ENCODE measurements at places on chromosomes 16 and 17. TPM values are rescaled to one million over a fixed set of nuclear protein-coding genes. Genes with fewer than 3 reads are reported as not detected.
A peak's percentile ranks its signal among the peaks of the same experiment; 100 is the strongest.

- no peak for DNase-seq
- H3K4me3 ChIP-seq = no peak overlapping the region
- no peaks in the 10 kb centered on the region for H3K27me3 ChIP-seq
- no peaks in the 10 kb centered on the region for H3K4me1 ChIP-seq
Measured at GRCh38 chr16:6252541-6252940, 1080.1 kb upstream of the RBFOX1 start.

DNA sequence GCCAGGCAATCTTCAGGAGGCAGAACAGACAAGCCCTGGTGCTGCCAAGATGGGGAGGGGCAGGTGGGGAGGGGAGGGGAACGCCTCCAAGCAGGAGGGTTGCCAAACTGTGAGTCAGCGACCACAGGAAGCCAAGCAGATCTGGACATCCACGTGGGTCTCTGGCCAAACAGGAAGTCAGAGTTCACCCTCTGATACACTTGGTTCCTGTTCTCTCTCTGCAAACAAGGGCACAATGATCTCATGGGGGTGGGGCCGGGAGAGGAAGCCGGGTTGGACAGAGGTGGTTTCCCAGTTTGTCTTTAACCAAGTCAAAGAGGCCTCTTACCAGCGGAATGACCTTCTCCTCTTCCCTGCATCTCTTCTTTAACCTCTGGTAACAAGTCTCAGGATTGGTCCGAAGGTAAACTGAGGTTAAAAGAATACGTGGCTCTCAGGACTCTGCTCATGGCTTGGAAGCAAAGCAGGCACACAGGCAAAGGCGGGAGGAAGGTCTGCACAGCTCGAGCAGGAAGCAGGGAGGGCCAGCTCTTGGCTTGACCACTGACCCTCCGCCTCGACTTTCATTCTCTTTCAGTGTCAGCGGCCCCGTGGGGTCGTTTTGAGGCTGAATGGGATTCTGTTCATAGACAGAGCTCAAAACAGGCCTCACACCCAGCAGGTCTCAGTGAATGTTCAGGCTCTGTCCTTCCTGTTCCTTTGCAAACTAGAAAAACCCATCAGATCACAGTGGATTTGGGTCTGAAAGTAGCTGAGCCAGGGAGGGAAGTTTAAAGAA, 32.9 kb downstream of the TK2 start:
- H3K4me1 ChIP-seq = peaks cover 15% of the 10 kb centered on the region
- no peaks in the 10 kb centered on the region for H3K27me3 ChIP-seq
- DNase-seq = peak; percentile 94
- no peaks in the 10 kb centered on the region for H3K36me3 ChIP-seq
- no peak overlapping the region for H3K4me3 ChIP-seq
- peak overlapping the region; percentile 99 for H3K27ac ChIP-seq

DNA sequence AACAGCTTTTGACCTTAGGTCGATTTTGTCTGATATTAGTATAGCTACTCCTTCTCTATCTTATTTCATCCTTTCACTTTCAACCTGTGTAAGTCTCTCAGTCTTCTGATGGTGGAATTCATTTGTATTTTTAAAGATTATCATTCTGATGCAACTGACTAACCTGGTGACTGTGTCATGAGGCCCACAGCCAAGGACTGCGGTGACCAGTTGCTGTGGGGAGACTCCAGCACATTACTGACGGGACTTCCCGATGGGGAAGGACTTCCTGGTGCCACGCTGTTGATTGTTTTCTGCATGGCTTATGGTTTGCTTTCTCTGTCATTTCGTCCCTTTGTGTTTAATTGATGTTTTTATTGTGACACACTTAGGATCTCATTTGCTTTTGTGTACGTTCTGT, 34.2 kb downstream of the RMI2 start:
- no peaks in the 10 kb centered on the region for H3K27me3 ChIP-seq
- H3K4me3 ChIP-seq = no peak overlapping the region
- H3K4me1 ChIP-seq = no peaks in the 10 kb centered on the region
- DNase-seq = no peak
- H3K36me3 ChIP-seq = no peaks in the 10 kb centered on the region

DNA sequence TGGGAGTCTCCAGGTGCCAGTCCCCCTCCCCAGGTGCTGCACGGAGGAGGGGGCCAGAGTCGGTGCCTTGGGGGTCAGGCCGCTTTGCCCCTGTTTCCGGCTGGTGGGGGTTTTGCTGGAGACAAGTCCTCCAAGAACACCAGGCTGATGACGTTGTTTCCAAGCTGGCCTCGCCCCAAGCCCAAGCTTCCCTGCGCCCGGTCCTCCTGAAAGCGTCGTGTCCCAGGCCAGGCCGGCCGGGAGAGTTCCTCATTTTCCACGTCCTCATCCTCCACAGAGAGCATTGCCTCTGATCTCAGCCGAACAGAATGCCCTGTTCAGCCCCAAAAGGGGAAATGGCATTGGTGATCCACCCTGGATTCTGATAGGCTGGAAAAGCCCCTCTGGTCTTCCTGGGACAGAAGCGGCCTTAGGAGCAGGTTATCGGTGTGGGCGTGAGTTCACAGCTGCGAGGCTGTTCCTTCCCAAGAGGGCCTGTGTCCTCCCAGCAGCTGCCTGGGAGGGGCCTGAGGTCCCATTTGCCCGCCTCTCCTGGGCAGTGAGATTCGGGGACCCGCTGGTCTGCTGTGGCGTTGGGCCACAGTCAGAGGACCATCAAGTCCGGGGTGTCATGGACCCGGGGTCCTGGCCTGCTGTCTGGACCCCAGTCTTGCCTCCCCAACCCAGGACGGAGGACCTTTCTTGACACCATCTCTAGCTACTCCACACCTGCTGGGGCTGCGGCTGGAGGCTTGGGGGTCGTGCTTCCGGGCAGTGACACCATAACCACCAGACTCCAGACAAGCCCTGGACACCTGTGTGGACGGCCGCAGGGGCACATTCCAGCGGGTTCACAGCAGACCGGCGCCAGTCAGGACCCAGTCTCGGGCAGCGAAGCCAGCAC, 7.1 kb downstream of the SOX8 start:
- no peak for DNase-seq
- H3K4me3 ChIP-seq = no peak overlapping the region
- no peaks in the 10 kb centered on the region for H3K36me3 ChIP-seq
- no peaks in the 10 kb centered on the region for H3K27me3 ChIP-seq
- no peak overlapping the region for H3K27ac ChIP-seq

DNA sequence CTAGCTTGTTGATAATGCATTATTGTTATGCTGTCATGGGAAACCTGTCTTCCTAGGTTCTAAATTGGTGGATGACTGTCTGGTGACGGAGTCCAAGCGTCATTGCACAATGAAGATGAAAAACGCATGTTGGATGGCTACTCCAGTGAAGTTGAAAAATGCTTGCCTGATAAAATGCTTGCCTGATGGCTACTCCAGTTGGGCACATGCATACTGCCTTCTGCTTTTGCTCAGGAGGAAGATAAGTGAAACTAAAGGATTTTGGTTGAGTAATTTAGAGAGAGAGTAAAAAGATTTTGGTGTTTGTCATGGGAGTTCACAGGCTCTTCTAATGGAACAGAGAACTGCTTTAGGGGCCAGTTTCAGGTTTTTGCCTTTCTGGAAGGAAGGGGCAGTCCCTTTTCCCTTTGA, 118.6 kb downstream of the PRKCA start:
- H3K4me3 ChIP-seq = no peak overlapping the region
- DNase-seq = no peak
- peaks cover 5% of the 10 kb centered on the region for H3K4me1 ChIP-seq
- peak overlapping the region; percentile 0 for H3K27ac ChIP-seq
- H3K36me3 ChIP-seq = no peaks in the 10 kb centered on the region

DNA sequence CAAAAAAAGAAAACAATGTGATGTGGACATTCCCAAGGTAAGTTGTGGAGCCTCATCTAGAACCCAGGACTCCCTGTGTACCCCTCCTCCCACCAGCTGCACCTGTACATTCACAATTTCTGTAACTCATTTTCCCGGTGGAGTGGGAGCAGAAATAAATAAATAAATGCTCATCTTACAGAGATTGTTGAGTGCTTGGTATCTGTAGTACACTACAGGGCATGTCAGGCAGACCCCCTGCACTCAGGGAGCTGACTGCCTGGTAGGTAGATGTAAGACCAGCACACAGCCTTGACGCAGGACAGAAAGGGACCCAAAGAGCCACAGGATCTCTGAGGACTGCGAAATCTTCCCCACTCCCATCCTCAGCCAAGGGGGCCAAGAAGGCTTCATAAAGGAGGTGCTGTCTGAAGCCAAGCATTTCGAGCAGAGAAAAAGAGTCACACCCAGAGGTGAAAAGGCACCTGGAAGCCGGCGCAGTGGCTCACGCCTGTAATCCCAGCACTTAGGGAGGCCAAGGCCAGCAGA, 6.5 kb downstream of the EIF1 start:
- H3K27me3 ChIP-seq = no peaks in the 10 kb centered on the region
- no peak overlapping the region for H3K27ac ChIP-seq
- H3K4me3 ChIP-seq = no peak overlapping the region
- H3K4me1 ChIP-seq = peaks cover 10% of the 10 kb centered on the region
- H3K36me3 ChIP-seq = peaks cover 12% of the 10 kb centered on the region

DNA sequence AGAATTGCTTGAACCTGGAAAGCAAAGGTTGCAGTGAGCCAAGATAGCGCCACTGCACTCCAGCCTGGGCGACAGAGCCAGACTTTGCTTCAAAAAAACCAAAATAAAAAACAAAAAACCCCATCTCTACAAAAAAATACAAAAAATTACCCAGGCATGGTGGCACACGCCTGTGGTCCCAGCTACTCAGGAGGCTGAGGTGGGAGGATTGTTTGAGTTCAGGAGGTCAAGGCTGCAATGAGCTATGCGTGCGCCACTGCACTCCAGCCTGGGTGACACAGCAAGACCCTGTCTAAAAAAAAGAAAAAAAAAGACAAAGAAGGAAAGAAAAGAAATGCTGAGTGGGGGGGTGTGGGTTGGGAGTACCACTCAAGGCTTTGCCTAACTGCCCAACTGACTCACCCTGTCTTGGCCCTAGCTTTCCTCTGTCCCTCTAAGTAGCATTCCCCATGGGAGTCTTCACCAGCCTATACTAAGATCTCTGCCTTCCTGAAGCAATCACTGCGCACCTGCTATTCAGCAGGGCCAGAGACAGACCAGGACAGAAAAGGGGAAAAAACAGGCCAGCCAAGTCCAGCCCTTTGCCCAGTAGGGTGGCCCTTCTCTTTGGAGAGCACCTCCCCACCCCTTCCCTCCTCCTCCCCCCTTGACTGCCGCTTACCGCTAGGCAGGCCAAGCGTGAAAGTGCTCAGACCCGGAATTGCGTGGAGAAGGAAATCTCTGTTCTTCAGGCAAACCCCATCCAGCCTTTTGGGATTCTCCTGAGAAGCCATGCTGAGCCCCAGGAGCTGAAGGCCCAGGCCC, 45.8 kb downstream of the RTN4RL1 start:
- H3K36me3 ChIP-seq = no peaks in the 10 kb centered on the region
- H3K27me3 ChIP-seq = peaks cover 14% of the 10 kb centered on the region
- H3K27ac ChIP-seq = no peak overlapping the region

GRCh38 chr16:56258508-56259424, 67.5 kb downstream of the GNAO1 start:
- no peak for DNase-seq
- no peak overlapping the region for H3K4me3 ChIP-seq
- H3K4me1 ChIP-seq = peaks cover 26% of the 10 kb centered on the region
- H3K27me3 ChIP-seq = no peaks in the 10 kb centered on the region

DNA sequence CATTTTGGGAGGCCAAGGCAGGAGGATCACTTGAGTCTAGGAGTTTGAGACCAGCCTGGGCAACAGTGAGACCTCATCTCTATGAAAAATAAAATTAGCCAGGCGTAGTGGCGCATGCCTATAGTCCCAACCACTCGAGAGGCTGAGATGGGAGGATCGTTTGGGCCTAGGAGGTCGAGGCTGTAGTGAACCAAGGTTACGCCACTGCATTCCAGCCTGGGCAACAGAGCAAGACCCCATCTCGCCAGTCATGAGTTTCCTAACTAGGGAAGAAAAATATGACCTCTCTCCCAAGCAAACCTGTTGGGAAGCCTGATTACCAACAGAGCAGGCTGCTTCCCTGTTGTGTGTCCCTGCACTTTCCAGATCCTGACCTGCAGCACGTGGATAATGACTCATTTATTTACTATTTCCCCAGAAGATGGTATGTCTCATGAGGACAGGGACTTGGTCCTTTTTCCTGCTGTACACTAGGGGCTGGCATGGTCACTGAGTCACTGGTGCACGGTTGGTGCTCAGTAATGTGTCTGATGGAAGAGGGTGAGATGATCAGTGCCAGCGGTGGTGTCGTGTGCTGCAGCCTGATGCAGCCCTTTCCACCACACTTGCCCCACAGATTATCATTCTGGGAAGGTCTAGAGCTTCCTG, 30.8 kb downstream of the NMT1 start:
- peaks cover 16% of the 10 kb centered on the region for H3K4me1 ChIP-seq
- no peak for DNase-seq
- H3K36me3 ChIP-seq = no peaks in the 10 kb centered on the region
- no peaks in the 10 kb centered on the region for H3K27me3 ChIP-seq

- H3K27me3 ChIP-seq = no peaks in the 10 kb centered on the region
- DNase-seq = no peak
- H3K4me3 ChIP-seq = no peak overlapping the region
- peaks cover 17% of the 10 kb centered on the region for H3K4me1 ChIP-seq
Measured at GRCh38 chr17:27809555-27809954, 9.2 kb upstream of the NOS2 start.

GRCh38 chr17:81163703-81164370, 1.5 kb upstream of the PVALEF start:
- no peak overlapping the region for H3K4me3 ChIP-seq
- H3K4me1 ChIP-seq = peaks cover 20% of the 10 kb centered on the region
- H3K27me3 ChIP-seq = no peaks in the 10 kb centered on the region
- H3K36me3 ChIP-seq = no peaks in the 10 kb centered on the region

DNA sequence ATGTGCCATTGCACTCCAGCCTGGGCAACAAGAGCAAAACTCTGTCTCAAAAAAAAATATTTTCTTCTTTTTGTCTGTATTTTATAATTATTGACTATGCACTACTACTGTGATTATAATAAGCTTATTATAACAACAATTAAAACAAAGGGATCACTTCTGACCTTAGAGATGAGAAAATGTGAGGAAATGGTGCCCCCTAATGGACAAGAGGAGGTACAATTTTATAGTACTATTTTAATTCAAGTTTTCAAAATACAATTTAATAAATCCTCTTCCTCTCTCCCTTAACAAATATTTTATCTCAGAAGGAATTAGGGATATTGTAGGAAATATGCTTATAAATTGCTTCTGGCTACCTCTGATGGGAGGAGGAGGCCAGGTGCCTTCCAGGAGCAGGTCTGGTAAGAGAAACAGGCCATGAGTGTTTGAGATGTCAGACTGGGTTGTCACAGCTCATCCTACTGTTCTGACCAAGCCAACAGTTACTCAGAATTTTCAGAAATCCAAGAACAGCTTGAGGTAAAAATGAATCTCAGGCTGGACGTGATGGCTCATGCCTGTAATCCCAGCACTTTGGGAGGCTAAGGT, 14.0 kb downstream of the VPS53 start:
- peak; percentile 40 for DNase-seq
- no peak overlapping the region for H3K27ac ChIP-seq
- H3K36me3 ChIP-seq = no peaks in the 10 kb centered on the region

- H3K4me3 ChIP-seq = no peak overlapping the region
- peaks cover 35% of the 10 kb centered on the region for H3K4me1 ChIP-seq
- H3K27ac ChIP-seq = peak overlapping the region; percentile 96
- H3K27me3 ChIP-seq = no peaks in the 10 kb centered on the region
- no peak for DNase-seq
- no peaks in the 10 kb centered on the region for H3K36me3 ChIP-seq
Measured at GRCh38 chr17:2214929-2215615, 88.5 kb downstream of the SMG6 start.

GRCh38 chr16:19655242-19655777, 62.7 kb downstream of the KNOP1 start:
- no peaks in the 10 kb centered on the region for H3K4me1 ChIP-seq
- H3K4me3 ChIP-seq = no peak overlapping the region
- no peak for DNase-seq
- no peaks in the 10 kb centered on the region for H3K27me3 ChIP-seq
- no peak overlapping the region for H3K27ac ChIP-seq

ACAP1 gene
- total RNA-seq = not detected

NLRC5 gene
- 6.4 TPM for total RNA-seq

GDE1 gene
- 99.9 TPM for total RNA-seq

CCL7 gene
- total RNA-seq = not detected

C1QTNF1 gene
- 12.8 TPM for total RNA-seq

Data from hepatocyte (in vitro differentiated cells).